Fibroblast of the aortic adventitia (primary cell): ENCODE measurements at places on chromosomes 12 and 14.

GRCh38 chr14:101979666-101980065 lies 15.3 kb downstream of the DYNC1H1 start:
- DNase-seq, result peak; percentile 60

DNA sequence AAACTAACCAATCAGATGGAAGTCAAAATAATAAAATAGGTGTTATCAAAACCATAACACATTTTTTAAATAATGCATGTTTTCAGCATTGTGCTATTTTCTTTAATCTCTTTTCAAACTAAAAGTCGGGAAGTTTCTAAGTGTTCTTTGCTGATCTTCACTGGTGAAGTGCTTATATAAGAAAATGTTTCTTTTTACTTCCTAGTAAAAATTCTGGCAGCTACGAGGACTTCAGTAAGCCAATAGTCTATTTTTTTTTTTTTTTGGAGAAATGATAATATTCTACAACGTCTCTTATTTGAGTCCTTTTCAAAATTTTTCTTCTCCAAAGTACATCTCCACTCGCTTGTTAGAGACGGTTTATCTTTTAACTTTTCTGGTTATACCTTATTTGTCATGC lies 448.0 kb downstream of the SLC6A15 start:
- peak; percentile 14 for DNase-seq

GRCh38 chr14:66140213-66140918 lies 345.8 kb upstream of the CCDC196 start:
- no peak for DNase-seq

DNA sequence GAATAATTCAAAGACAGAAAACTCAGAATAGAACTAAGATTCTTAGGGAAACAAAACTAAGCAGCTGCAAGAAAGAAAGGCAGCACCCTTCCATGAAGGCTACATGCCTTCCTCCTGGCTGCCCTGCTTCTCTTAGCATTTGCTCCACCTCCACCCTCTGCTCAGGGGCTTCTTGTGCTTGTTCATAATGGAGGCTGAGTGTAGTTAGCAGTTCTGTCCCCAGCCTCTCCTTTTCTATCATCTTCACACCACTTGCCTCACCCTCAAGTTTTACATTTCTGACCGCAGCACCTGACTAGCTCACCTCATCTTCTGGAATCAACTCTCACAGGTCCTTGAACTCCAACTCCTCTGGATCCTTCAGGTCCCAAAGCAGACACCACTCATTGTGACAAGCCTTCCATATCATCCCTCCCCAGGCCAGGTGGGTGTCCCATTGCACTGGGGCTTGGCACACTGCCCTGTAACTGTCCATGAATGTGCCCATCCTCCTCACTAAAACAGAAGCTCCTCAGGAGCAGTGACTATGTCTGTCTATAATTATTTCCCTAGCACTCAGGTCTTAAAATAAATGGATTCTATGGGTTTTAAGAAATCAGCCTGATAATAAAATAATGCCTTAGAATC lies 139.1 kb downstream of the TMTC1 start:
- DNase-seq, result no peak

DNA sequence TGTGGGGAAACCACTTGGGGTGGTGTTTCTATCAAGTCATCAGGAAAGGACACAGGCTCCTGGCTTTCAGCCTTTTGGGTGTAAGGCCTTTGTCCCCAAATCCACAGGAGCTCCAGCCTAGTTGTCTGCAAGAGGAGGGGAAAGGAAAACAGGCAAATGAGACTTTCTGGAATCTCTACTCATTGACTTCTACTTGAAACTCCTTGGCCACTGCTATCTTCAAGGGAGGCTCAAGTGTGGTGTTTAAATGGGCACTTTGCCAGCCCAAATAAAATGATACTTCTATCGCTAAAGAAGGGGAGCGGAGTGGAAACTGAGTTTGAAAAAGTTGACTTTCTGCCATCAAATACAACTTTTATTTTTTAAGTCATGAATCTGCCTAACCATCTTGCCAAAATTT lies 445.9 kb upstream of the RGS6 start:
- peak; percentile 46 for DNase-seq

GRCh38 chr14:51205486-51205885 lies 34.6 kb upstream of the TMX1 start:
- no peak for DNase-seq

- DNase-seq, result no peak
Observed at GRCh38 chr12:94889445-94890210, 113.9 kb downstream of the NDUFA12 start.

- DNase-seq, result no peak
Observed at GRCh38 chr12:132133952-132134652, 10.0 kb downstream of the DDX51 start.

GRCh38 chr14:104404922-104405321 lies 174.6 kb upstream of the C14orf180 start:
- DNase-seq, result no peak

- no peak for DNase-seq
Observed at GRCh38 chr14:64875350-64875749, 4.4 kb downstream of the SPTB start.

- DNase-seq, result no peak
Observed at GRCh38 chr14:55546212-55546874, 33.7 kb upstream of the KTN1 start.

- no peak for DNase-seq
Observed at GRCh38 chr12:88298014-88298682, 156.0 kb downstream of the TMTC3 start.

GRCh38 chr14:36430169-36430568 lies 89.9 kb downstream of the NKX2-1 start:
- no peak for DNase-seq

- peak; percentile 44 for DNase-seq
Observed at GRCh38 chr12:15592934-15593333, 196.3 kb downstream of the EPS8 start.

DNA sequence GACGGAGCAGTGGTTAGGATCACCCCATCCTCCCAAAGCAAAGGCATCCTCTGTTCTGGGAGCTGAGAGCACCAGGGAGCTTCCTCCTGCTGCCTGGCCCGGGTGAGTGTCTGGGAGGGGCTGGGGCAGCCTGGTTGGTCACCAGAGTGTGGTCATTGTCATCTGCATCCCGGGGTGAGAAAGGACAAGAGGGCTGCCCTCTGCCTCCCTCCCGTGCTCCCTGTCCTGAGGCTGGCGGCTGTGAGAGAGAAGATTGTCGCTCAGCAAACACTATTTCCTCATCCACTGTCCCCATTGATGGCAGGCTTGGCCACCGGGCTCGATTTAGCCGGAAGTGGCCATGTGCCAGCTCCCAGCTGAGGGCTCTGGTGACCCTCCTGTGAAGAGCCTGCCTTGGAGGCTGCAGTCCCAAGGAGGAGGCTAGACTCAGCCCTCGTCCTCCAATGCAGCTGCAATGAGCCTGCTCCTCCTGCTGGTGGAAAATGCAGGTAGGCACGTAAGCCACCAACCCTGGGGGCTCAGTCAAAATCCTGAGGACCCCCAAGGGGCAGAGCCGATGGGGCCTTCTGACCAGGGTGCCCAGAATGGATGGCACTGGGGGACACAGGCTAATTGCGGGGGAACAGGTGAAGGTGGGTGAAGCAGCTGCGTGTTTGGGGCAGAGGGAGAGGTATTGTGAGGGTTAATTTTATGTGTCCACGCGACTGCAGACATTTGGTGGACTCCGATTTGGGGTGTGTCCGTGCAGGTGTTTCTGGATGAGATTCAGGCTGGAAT lies 155.7 kb downstream of the KIF26A start:
- DNase-seq, result no peak

DNA sequence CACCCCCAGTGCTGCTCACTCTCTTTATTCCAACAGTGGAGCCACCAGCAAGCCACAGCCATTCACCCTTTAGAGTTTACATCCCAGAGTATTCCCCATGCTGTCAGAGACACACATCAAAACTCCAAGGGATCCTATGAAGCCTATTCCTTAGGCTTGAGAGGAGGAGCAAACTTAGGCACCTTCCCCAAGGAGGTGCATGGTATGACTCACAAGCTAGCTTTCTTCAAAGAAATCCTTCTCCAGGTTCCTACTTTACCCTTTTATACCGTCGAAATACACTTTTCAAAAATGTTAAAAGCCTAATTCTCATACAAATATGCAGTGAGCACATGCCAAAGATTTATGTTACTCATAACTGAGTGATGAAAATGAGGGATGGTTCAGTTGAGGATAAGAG lies 175.4 kb downstream of the ETNK1 start:
- no peak for DNase-seq

DNA sequence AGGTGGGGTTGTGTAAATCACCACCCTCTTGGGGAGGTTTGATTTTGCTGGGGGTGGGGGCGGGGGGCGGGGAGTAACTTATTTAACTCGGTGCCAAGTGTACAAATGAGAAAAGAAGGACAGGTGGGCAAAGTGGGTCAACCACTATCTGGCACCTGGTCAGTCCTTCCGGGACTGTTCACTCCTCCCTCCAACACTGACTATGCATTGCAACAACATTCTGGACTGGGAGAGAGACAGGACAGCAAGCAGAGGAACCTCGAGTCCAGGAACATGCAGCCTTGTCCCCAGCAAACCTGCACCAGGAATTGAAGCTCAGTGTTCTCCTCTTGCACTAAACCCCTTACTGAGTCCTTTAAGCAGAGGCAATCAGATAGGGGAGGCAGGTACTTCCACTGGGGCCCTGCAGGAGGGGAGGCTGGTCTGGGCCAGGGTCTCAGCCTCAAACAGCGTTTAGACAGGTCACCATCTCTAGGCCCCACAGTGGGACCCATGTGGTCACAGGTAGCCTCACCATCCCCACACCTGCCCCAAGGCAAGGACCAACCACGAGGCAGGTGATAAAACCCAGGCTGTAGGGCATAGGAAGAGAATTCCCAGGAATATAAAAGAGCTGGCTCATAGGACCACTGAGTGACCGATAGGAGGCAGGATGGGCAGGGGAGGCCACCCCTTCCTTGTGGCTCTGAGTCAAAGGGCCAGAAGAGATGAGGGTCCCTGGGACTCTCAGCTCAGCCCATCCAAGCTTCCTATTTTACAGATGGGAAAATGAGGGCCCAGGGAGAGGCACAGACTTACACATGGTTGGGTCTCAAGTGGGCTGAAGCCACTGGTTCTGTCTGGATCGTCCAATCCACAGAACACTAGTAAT lies 9.8 kb downstream of the CCDC85C start:
- no peak for DNase-seq

DNA sequence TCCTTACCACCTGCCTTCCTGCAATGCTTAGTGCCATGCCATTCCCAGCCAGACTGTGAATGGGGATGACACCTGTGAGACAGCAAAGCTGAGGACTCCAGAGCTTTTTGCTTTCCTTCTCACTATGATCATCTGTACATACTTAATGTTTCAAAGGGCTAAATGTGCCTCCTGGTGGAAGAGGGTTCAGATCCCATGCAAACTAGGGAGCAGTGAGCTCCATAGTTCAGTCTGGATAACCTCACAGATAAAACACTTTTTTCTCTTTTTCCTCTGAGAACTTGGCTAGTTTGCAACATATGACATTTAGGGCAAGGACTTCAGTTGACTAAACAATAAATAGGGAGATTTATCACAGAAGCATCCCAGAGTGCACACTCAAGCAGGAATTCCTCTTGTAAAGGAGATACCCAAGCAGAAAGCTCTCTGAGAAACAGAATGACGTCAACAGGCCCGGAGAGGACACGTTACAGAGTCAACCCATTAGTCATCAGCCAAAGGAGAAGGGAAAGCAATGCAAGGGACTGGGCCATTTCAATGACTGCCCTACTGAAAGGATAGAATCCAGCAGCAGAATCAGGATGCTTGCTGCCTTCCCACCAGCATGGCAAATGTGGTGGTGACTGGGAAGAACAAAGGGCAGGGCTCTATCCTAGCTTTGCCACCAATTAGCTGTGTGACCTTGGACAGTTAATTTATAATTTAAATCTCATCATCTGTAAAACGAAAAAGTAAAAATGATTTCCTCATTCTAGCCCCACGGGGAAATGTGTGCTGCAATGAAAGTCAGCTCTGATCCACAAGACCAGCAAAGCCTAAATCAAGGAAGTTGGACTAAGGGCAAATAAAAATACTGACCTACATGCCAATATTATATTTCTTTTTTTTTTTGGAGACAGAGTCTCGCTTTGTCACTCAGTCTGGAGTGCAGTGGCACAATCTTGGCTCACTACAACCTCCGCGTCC lies 80.8 kb upstream of the ACTN1 start:
- peak; percentile 92 for DNase-seq

DNA sequence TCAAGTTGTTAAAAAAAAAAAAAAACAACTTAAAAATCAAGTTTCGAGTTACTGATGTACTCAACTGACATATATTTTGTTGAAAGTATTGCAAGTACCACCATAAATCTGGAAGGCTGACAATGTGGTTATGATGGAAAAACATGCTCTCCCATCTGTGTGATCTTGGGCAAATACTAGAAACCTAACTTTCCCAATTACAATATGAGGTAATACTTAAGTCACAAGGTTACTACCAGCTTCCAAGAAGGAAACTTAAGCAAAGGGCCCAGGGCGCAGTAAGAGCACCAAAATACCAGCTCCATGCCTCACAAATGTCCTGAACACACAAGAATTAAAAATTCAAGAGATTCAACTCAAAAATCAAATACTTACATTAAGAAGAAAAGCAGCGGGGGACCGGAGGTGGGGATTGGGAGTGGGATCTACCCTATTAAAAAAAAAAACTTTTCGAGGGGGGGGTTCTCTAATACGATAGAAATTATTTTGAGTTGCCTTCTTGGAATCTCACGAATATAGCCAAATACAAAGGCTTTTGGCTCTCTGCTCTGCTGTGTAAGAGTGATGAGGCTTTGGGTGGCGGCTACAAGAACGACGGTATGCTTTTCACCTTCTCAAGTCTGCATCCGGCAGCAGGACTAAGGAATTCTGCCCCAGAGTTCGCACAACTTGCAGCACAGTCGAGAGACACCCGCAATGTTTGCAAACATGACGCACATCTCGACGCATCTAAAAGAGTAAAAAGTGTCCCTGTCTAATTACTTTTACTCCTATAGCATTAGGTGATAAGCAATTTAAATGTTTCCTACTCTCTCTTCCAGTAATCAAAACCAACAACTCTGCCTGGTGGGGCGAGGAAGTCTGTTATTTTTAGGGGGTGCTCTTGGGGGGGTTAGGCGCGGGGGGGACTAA lies 1.1 kb downstream of the SAV1 start:
- peak; percentile 79 for DNase-seq

DNA sequence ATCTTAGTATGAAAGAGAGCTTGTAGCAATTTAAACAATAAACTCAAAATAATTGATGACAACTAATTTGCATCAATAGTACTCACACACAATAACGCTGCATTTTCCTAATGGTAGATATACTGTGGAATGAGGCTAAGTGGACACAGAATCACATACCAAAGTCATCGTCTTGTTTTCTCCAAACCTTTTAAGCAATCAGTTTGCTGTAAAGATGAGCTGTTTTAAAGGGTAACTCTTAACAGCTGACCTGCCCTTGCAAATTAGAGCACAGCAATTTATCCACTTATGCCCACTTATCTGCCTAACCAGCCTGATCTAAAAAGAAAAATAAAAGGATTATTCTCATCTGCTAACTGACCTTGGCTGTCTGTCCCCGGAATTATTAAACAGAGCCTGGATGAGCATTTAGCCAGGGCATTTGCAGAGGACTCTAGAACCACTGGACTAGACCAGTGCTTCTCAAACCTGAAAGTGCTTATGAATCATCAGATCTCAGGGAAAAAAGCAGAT lies 174.3 kb upstream of the BCL2L14 start:
- DNase-seq, result no peak

- DNase-seq, result peak; percentile 78
Observed at GRCh38 chr12:107400686-107401447, 284.7 kb upstream of the PWP1 start.
